H54 (cell line): ENCODE measurements at places on chromosomes 7 and 10.

DNA sequence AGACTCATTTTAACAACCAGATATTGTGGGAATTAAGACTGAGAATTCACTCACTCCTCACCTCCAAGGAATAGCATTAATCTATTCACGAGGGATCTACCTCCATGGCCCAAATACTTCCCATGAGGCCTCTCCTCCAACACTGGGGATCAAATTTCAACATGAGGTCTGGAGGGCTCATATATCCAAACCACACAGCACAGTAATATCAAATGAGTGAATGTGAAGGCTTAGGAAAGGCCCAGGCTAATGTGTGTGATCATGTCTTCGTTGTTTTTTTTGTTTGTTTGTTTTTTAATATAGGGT is 46.5 kb downstream of the HIBADH start:
- DNase-seq = no peak

DNA sequence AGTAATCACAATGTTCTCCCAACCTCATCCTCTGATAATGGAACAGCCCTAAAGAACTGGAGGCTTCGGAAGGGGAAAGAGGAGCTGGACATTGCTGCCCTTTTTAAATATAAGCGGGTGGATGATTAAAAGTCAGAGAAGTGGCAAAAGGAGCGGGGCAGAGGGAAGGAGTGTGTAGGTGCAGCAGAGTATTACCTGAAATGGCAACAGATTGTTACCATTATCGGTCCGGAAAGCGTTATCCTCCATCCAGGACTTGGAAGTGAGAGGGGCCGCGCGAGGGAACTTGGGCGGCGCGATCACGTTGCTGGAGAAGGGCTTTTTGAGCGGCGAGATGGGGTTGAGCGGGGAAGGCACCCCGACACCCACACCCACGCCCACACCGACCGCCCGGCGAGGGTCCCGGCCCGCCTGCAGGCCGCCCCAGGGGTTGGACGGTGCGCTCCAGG is 51.7 kb downstream of the CPEB3 start:
- DNase-seq = no peak

GRCh38 chr10:14751014-14751896 is 23.4 kb downstream of the FAM107B start:
- DNase-seq = no peak

GRCh38 chr7:117818232-117818631 is 55.0 kb downstream of the CTTNBP2 start:
- DNase-seq = peak; percentile 15

- no peak for DNase-seq
These were observed 202.4 kb downstream of the GLRX3 start for GRCh38 chr10:130338636-130339024.

DNA sequence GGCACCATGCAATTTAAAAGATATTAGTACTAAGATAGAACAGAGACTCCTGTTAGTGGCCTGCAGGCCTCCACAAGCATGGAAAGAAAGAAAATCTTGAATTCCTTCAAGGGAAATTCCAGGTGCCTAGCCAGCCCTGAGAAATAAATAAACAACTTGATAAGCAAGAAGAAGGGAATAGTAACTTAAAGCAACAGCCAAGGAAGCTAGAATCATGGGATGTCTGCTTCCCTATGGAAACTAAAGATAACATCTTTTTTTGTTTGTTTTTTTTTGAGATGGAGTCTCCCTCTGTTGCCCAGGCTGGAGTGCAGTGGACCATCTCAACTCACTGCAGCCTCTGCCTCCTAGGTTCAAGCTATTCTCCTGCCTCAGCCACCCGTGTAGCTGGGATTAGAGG is 128.6 kb downstream of the SKIDA1 start:
- no peak for DNase-seq

GRCh38 chr10:119306986-119307392 is 99.6 kb downstream of the GRK5 start:
- no peak for DNase-seq

- DNase-seq = no peak
These were observed at the start of gene SFTPA2 for GRCh38 chr10:79560160-79560709. Gene SFTPA2, minus strand, starts transcription at chr10:79560407. Its CDS starts 924 bp downstream, at chr10:79559483.

- no peak for DNase-seq
These were observed 871 bp downstream of the SPOCK2 start for GRCh38 chr10:72087392-72087968.

DNA sequence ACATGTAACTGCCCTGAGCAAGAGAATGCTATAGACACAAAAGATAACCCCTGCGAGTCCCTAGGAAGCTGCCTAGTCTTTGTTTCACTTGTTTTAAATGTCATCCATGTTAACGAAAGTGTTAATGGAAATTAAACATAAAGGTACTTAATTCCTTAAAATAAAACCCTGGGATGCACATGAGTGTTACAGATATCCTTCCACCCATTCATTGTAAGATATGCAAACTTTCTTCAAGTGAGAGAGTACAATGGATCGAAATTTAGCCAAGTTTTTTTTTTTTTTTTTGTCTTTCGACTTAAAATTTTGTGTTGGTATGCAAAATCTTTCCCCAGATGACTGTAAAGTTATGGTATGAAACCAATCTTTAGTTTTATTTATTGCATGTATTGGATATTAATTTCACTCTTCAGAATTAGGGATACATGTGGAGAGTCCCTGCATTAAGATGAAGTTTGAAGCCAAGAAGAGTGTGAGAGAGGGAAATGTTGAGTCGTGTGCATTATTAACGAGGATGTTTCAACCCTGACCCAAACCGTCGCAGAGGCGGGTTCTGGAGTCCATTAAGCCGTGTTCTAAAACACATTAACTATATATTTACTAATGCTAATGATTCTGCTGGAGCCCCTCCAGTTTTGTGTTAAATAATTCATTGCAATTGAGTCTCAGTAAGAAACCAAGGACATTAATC is 1.6 kb downstream of the CDK14 start:
- DNase-seq = no peak

DNA sequence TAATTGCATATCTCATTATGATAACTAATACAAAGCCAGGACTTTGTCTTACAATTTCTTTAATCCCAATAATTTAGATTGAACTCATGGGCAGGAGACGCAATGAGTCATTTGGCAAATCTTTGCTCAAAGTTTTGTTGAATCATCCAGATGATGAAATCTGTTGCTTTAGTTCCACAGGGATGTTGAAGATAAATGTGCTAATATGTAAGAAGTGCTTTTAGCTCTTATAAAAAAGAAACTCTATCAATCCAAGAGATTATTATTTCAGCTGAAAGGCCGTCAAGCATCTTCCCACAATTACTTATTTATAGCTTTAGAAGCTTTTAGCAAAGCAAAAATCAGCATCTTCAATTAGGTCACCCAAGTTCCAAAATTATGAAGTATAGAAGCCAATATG is 36.8 kb upstream of the ANK3 start:
- no peak for DNase-seq

GRCh38 chr7:25802473-25802872 is 349.5 kb upstream of the NFE2L3 start:
- DNase-seq = no peak

DNA sequence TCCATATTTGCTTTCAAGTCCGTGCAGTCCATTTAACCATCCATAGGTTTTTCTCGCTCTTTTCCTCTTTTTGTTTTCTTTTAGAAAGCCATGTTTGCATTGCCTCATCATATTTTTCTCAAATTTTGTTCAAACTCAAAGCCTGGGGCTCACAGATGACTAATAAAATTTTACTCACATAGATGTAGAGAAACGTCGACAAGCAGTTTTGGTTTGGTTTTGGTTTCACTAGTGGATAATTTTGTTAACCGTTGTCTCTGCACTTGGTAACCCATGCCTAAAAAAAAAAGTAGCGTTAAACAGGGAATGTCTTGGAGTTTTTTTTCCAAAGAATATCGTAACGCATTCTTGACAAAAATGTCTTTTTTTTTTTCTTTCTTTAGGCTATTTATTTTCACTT is 344.2 kb upstream of the GALNT17 start:
- no peak for DNase-seq

GRCh38 chr7:82507976-82508677 is 64.5 kb upstream of the CACNA2D1 start:
- no peak for DNase-seq

GRCh38 chr10:127845756-127846155 is 47.0 kb downstream of the CLRN3 start:
- no peak for DNase-seq

GRCh38 chr7:38002689-38003088 is 82.2 kb downstream of the EPDR1 start:
- DNase-seq = no peak

DNA sequence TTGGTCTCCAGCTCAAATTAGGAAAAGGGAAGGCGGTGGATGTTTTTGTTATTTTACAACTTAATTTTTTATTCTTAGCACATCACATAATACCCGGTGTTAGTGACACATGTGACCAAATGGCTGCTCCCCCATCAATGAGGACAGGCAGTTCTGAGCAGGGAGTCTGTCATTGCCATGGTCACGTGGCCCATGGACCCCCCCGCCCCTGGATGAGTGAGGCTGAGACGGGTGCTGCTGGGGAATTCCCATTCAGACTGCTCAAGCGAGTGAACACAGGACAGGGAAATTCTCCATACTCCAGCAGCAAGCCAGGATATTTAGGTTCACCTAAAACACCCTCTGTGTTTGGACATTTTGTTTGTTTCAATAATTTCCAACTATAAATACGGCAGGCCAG is 34.7 kb upstream of the SLC35B4 start:
- no peak for DNase-seq
